ENCODE measurements at places on chromosomes 5 and 9.

GRCh38 chr9:82677086-82677485 is 385.9 kb downstream of the RASEF start:
- no peak for DNase-seq

- DNase-seq: peak; percentile 29
Measured at GRCh38 chr9:36276781-36277181, 18.5 kb upstream of the GNE start.

DNA sequence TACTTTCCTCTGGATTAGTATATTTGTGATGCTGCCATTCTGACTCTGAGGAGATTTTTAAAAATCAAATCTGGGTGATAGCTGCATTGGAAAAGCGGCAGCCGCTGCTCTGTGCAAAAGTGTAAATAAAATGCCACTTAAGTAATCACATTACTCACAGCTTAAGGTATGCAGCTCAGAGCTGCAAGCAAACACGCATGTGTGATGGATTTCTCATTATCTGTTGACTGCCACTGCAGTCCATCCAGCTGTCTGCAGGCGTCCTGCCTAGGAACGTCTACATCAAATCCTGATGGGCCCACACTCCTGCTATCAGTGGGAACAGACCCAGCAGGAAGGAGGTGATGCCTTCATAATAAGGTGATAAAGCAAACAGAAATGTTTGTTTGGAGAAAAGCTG is 216.9 kb downstream of the SPOCK1 start:
- peak; percentile 14 for DNase-seq

- DNase-seq: peak; percentile 69
Measured at GRCh38 chr9:35071814-35072460, 488 bp downstream of the VCP start.

DNA sequence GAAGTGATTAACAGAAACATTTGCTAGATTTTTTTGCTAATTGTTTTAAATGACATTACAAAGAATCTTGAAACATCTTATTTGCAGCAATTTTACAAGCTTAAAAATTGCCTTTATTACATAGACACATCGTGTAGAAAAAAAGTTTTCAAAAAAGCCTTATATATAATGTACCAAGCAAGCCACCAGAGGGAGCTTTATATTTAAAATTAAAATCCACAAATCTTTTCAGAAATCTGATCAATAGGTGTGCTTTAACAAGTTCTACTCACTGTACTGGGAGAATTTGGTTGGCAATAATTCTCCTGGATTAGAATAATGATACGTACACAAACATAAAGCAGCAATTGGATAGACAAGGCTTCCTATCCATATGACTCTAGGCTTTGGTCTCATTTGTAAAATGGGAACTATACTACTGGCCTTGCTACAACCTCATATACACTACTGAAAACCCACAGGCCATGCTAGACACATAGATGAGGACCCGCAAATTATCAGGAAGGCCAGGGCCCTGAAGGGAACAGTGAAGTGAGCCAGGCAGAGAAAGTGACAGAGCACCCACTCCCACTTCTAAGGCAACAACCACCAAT is 4.8 kb downstream of the PSMB7 start:
- DNase-seq: no peak

- no peak for DNase-seq
Measured at GRCh38 chr5:181189363-181189961, 15.5 kb downstream of the TRIM7 start.

DNA sequence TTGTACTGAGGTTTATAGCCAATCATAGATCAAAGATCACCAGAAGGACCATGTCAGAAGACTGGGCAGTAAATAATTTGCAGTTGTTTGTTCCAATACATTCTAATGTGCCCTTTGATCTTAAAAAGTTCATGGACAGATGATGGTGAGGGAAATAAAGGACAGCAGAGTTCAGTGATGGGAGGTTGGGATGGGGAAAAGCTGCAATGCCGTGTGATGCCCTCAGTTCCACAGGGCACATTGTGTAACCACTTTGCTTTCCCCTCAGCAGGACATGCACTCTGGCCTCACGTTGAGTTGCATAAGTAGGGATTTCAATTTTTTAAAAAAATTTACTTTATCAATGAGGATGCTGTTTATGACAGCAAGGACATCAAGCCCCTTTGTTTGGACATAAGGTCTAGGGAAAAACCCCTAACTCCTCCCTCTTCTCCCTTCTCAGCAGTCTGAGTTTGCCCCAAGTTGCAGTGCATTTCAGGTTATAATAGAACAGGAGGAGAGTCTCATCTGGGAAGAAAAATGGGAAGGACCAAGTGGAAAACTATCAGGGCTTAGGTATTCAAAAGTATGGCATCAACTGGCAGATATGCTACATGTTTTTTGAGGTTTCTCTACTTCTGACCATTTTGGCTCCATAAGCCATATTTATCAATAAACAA is 83.1 kb upstream of the TMED7 start:
- DNase-seq: no peak

- peak; percentile 41 for DNase-seq
Measured at GRCh38 chr9:33165263-33166151, 1.6 kb downstream of the B4GALT1 start.

- DNase-seq: no peak
Measured at GRCh38 chr5:180367991-180368390, 14.9 kb upstream of the GFPT2 start.

DNA sequence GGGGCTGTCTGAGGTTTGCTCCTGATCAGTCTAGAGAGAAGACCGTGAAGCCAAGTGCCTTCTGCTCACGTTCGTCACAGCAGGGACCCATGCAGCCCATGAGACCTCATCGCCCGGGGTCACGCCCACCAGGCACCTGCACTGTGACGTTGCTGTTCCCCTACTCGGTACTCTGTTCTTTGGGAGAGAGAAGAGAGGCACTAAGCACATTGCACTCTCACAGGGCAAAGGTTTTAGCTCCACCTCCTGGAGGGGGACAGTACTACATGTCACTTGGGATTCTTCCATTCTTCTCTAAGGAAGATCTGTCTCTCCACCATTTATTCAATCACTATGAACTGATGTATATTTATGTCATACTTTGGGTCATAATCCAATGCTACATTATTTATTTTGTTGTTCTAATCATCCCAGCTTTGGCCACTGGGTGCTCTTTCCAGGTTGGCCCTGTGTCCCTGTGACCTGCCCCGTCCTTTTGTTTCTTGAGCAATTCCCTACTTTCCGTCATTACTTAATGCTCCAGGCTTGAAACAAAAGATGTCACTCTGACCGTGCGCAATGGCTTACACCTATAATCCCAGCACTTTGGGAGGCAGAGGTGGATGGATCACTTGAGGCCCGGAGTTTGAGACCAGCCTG is 31.4 kb upstream of the BRD3 start:
- peak; percentile 23 for DNase-seq

DNA sequence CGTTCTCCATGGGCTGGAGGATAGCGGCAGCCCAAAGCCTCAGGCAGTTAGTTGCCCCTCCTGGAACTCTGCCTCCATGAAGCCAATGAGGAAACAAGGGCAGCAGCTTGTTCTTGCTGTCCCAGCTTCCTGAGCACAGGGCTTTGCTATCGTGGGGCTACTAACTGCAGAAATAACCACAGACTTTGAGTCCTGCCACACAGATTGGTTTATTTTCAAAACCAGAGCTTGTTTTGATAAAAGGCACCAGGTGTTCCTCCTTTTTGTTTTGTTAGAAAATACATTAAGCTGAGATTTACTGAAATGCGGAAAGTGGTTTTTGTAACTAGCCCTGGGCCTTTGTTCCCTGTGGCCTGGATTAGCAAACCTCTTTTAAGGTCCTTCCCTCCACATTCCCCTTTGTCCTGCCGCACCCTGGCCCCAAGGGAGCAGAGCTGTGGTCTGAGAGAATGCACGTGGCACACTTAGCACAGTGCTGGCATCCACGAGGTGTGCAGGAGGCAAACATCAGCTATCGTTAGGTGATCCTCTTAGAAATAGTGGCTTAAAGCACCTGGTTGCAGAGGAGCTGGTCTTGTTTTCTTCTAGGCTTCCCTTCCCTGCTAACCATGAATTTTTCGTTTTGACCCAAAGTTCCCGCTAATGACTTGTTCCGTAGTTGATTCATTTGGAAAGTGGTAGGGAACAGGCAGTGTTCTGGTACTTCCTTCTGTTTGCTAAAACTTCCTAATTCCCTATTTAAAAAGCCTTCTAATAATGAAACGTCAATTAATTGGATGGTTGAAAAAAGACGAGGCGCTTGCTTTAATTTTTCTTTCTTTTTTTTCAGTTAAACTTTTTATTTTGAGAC is 21.5 kb downstream of the MVB12B start:
- DNase-seq: peak; percentile 37

GRCh38 chr9:108766626-108767161 is 89.1 kb downstream of the ACTL7B start:
- no peak for DNase-seq

- no peak for DNase-seq
Measured at GRCh38 chr5:159995907-159996306, 13.0 kb upstream of the TTC1 start.

GRCh38 chr5:169243651-169244422 is 57.1 kb downstream of the SLIT3 start:
- DNase-seq: no peak

- no peak for DNase-seq
Measured at GRCh38 chr5:108059334-108059733, 322.6 kb downstream of the FBXL17 start.

- DNase-seq: peak; percentile 92
Measured at GRCh38 chr5:172766287-172767108, 4.5 kb downstream of the DUSP1 start.

- DNase-seq: no peak
Measured at GRCh38 chr5:2914981-2915484, 163.6 kb upstream of the IRX2 start.

DNA sequence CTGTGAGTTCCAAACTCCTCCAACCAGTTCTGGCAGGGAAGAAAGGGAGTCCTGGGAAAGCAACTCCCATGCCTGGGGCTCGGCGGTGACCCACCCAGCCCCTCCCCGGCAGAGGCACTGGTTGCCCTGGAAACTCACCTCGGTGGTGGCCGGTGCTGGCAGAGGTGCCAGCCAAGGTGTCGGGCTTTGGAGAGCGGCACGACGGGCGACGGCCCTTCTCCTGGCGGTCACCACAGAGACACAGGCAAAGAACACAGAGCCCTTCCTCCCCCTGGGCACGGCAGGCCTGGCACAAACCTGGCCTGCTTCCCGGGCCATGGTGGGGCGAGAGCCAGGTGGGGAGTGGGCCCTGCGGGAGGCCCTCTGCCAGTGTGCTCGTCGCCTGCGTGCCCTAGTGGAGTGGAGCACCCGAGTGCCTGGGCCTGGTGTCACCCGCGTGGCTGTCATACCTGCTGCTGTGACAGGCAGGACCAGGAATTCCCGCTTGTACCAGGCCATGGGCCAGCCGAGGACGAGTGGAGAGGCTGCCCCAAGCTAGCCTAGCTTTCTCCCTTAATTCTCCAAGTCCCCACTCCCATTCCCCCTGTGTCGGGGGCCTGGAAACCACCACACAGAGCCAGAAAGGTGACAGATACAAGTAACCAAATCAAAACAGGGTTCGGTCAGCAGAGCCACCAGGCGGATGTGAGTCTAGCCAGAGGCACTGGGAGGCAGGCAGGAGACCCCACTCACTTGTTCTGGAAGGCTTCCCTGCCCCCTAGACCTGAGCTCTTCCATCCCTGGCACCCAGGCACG is 8.2 kb upstream of the RALGDS start:
- DNase-seq: no peak

DNA sequence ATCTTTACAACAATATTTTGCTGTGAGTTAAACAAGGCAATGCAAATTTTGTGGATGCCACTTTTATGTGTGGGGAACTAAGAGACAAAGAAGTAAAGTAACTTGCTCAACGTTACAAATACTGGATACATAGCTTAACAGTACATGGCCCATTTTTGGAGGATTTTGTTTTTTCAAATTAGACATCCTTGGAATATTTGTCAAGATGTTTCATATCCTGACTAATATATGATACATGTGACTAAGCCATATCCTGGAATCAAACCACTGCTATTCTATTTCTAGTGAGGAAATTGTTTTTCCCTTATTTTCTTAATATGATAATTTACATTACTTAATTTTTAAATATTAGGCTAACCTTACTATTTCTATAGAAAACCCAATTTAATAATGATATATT is 529.8 kb downstream of the DMRTA1 start:
- no peak for DNase-seq

DNA sequence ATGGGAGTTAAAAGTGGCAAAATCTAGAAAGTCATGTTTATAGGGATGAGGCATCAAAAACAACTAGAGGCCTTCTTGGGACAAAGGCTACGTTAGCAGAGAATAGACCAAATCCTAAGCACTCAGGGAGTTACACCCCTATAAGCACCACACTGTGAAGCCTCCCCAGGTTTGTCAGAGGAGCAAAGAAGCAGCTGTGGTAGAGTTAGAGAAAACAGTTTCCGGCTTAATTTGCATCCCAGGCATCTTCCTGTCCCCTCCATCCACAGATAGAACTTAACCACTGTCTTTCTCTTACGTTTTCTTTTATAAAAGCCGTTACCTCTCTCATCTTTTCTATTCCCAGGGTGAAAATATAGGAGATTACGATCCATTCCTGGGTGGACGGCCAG is 188.6 kb upstream of the KLF9 start:
- DNase-seq: no peak

DNA sequence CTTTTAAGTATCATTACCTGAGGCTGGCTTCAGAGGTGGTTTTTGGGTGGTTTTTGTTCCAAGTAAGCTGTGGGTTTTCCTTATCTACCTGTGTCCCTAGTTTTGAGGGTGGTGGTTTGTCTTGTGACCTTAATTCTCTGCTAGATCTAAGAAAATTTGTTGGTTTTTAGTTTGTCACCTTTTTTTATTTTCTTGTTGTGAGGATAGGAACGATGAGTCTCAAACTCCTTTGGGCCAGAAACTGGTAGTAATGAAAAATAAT is 73.3 kb downstream of the KCNN2 start:
- no peak for DNase-seq

- no peak for DNase-seq
Measured at GRCh38 chr9:37676411-37676830, 25.7 kb downstream of the FRMPD1 start.

- DNase-seq: no peak
Measured at GRCh38 chr9:121284733-121285451, 16.9 kb downstream of the GSN start.

GRCh38 chr5:56314529-56314928 is 81.4 kb upstream of the ANKRD55 start:
- peak; percentile 19 for DNase-seq

DNA sequence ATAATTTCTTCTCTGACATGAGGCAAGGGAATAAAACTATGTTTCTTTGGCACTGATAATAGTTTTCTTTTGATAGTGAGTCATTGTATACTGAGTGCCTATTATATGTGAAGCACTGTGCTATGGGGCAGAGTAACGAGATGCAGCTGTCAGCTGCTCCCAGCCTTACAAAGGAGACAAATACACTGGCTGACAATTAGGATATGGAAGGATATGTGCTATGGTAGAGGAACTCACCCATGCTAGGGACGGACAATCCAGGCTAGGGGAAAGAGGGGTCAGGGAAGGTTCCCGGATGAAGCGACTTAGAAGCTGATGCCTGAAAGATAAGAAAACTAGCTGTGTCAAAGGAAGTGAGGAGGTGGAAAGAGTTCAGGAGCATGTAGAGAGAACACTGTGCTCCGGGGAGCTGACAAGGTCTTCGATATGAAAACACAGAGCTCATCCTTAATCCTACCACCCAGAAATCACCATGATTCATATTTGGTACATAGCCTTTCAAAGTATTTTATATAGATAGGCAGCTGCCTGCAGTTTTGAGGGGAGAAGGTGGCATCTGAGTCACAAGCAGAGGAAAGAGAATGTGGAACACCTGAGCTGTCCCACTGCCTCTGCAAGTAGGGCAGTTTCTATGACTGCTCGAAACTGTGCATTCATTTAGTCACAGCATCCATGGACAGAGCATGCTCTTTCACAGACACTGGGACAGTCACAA is 12.1 kb downstream of the BSPRY start:
- peak; percentile 35 for DNase-seq

- no peak for DNase-seq
Measured at GRCh38 chr5:36948041-36948440, 71.5 kb downstream of the NIPBL start.
